ENCODE measurements at places on chromosomes 1 and 21. TPM values are rescaled to one million over a fixed set of nuclear protein-coding genes. Genes with fewer than 3 reads are reported as not detected.

Gene HSF2BP
- total RNA-seq, result 0.37 TPM

Gene CLDN19
- not detected for total RNA-seq

Gene ADGRB2
- total RNA-seq, result 1.0 TPM

Gene PROK1
- not detected for total RNA-seq

Gene CEP350
- 63.0 TPM for total RNA-seq

Gene KPNA6
- 39.8 TPM for total RNA-seq

Gene UCK2
- 5.6 TPM for total RNA-seq

Gene OR2T11
- total RNA-seq, result not detected

Gene KRTAP12-2
- not detected for total RNA-seq

Gene INSRR
- not detected for total RNA-seq

Gene GJA4
- 0.55 TPM for total RNA-seq

Gene C1orf52
- total RNA-seq, result 51.5 TPM

Gene OR2AK2
- not detected for total RNA-seq

Gene TTC24
- 0.94 TPM for total RNA-seq

Measured in T-helper 17 cell (primary cell).